CD4-positive, alpha-beta T cell (primary cell): ENCODE measurements at places on chromosomes 12 and 14.

GRCh38 chr12:117761528-117762100 lies 207.2 kb downstream of the KSR2 start:
- no peak for DNase-seq

DNA sequence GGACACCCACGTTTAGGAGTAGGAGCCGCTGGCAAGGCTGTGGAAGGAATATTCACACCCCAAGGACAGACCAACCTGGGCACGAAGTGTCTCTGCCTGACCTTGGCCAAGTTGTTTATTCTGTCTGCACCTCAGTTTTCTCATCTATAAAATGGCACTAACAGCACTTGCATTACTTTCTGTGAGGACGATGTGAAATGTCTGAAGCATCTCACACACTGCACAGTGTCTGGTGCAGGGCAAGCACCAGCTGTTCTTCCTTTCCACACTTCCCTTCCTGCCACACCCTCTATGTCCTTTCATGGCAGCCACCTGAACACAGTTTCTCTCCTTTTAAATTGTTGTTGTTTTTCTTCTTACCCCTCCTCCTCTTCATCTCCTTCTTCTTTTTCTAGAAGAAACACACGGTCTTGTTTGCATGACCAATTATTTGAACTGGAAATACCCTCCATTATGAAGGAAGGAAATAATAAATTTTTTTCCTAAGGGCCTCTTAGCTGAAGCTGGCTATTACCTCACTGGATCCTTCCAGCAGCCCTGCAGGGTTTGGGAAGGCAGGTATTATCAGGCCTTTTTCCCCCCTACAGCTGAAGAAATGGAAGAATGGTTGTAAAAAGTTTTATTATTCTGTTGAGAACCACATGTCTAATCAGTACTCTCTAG lies 42.9 kb upstream of the ATP23 start:
- no peak for DNase-seq

DNA sequence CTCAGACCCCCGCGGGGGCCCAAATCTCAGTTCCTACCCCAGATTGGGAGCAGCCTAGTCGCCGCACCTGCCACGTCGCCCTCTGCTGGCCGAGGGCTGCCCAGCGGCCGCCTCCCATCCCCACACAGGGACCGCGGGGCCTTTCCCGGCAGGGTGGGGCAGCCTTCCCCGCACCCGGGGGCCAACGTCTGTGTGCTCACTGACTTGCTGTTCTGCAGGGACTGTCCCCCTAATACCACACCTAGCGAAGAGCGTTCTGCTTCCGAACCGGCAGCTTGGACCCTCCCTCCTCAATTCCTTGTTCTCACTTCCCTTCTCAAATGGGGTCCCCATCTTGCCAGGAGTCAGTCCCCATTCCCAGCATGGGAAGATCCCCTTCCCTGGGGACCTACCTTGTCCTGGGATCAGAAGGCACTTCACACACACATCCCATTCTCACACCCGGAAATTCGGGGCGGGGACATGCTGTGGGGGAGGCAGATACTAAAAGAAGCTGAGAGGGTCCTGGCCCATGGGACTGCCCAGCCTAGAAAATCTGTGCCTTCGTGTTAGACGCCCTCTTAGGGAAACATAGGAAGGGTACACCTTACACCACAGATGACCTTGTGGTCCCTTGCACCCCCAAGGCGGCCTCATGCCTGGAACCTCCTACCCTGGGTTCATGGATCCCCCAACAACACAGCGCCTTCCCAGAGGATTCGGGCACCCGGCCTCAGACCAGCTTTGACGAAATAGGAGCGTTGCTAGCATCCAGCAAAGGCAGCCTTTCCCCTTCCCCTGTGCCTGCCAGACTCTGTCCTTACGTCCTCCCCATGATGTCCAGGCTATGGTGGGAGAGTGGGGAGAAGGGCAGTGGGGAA lies 16.4 kb downstream of the ACVRL1 start:
- peak; percentile 48 for DNase-seq

DNA sequence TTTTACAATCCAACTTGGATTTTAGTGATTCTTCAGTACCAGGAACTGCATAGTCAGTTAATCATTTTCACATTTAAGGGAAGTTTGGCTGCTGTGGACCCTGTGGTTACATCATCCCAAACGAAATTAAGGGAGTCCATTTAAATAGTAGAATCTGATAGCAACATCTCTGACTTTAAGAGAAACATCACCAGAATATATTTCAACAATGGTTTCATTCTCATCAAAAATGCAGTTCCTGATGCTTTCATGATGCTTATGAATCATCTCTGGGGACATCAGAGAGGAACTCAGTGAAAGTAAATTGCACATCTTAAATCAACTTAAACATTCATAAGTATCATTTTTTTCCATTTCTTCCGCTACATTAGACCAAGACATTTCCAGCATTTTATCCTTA lies 1170.7 kb downstream of the FSCB start:
- DNase-seq, result no peak

- no peak for DNase-seq
Measured at GRCh38 chr12:53061404-53062010, 11.6 kb downstream of the TNS2 start.

- no peak for DNase-seq
Measured at GRCh38 chr12:19039515-19039914, 90.0 kb upstream of the PLEKHA5 start.
